NCI-H2107 (cell line): ENCODE measurements at places on chromosomes 11 and 22.

DNA sequence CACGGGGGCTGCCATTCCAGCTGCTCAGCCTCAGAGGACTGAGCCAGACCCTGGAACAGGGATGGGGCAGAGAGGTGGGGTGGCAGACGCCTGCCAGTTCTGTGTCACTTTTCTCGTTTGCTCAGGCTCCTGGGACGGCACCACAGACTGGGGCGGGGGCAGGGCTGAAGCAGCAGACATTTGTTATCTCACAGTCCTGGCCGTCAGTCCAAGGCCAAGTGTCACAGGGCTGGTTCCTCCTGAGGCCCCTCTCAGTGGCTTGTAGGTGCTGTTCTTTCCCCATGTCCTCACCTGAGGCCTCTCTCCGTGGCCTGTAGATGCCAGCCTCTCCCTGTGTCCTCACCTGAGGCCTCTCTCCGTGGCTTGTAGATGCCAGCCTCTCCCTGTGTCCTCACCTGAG is 24.7 kb downstream of the TPCN2 start:
- DNase-seq: no peak

GRCh38 chr22:30423301-30423958 is 2.1 kb upstream of the MTFP1 start:
- no peak for DNase-seq

DNA sequence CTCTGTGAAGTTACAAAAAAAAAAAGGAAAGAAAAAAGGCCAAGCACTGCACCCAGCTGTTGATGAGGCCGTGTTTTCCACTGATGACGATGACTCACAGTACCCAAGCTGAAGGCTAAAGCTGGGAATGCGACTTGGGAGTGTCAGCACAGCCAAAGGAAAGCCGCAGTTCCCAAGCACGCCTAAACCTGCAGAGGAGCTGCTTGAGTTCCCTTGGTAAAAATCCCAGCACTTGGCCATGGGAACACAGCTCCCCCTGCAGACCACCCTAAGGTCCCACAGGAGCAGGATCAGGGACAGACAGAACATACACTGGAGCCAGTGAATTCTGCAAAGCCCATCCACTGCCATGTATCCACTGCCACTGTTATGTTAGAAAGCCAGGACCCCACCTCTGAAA is 39.9 kb downstream of the SERGEF start:
- no peak for DNase-seq

- no peak for DNase-seq
Measured at GRCh38 chr11:17683377-17684161, 35.8 kb upstream of the MYOD1 start.

GRCh38 chr22:44719586-44720368 is 17.8 kb downstream of the PRR5 start:
- DNase-seq: no peak

DNA sequence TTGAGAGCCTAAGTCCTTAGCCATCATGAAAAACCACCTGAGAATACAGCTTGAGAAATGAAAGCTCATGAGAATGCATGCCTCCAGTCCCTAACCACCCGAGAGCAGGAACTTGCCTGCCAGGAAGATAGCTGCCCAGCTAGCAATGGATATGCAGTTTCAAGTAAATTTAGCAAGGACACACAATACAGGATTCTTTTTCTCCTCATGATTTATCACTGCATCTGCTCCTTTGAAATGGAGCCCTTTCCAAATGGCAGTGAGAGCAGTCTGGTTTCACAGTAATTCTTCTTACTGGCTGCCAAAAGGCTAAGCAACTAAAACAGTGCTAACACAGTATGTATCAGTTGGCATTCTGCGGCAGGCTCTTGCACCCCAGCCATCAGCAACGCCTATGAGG is 109.9 kb downstream of the MICAL3 start:
- no peak for DNase-seq

- no peak for DNase-seq
Measured at GRCh38 chr11:61912991-61913698, 4.2 kb downstream of the RAB3IL1 start.

DNA sequence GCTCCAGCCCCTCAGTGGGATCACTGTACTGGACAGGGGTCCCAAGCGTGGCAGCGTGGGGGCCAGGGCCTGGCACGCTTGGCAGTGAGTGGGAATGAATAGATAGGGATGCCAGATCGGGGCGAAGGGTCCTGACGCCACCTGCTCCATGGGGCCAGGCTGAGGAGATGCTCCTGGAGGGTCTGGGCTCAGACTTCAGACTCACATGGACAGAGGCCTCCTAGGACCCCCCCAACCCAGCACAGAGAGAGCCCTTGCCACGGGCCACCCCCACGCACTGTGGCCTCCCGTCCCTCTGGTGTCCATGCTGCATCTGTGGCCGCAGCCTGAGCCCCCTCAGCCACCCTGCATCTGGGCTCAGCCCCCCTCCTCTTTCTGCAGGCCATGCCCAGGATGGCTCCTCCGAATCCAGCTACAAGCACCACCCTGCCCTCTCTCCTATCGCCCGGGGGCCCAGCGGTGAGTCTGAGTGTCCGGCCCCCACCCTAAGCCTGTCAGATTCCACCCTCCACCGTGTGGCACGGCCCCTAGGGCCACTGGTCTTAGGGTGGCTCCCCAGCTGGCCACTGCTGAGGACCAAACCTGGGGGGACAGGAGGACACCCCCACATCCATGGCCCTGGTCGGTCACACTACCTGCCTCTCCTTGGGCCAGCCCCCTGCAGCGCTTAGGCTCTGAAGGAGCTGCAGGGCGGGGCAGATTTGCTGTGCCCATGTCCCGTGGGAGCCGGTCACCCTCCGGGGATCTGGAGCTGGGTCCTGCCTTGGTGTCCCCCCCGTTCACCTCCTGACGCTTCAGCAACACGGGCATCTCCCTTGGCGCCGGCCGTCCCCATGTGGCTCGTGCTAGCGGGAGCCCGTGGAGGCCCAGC is 2.7 kb downstream of the MUC5AC start:
- no peak for DNase-seq

GRCh38 chr11:104286129-104286528 is 122.2 kb upstream of the PDGFD start:
- no peak for DNase-seq

- no peak for DNase-seq
Measured at GRCh38 chr22:19659805-19660345, 54.4 kb upstream of the SEPTIN5 start.

GRCh38 chr22:49108636-49109315 is 718.9 kb downstream of the BRD1 start:
- DNase-seq: no peak

DNA sequence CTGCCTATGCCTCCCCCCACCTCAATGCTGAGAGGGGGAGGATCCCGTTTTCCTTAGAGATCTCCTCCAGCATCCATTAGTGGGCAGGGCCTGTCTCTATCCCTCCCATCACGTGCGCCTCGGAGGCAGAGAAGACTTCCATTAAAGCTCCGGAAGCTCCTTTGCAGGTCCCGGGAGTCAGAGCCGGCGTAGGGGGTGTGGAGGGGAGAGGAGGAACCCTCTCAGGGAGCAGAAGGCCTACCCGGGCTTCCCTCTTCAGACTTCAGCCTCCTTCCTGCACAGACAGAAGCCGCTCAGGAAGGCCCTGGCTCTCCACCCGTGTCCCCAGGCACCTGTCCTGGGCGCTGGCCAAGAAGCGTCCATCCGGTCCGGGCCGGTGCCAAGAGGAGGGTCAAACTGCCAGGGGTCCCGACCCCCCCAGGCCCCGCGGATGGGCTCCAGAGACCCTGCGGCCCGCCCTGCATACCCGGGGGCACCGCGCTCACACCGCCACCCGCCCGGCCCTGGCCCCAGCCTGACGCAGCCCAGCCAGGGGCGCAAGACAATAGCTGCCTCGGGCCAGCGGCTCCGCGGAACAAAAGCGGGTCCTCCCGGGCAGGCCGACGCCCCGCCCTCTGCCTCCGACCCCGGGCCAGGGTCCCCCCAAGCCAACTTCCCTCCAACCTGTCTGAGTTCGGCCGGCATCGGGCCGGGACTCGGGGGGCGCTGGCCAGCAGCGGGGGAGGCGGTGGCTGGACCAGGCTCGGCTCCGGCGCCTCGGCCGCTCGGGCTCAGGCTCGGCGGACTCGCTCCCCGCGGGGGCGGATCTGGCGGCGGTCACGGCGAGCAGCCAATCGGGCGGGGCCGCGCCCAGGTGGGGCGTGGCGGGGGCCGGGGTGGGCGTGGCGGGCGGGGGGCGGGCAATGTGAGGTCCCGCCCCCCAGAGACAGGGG is 29.9 kb downstream of the ARVCF start:
- DNase-seq: peak; percentile 22

- no peak for DNase-seq
Measured at GRCh38 chr22:23305321-23305910, 125.1 kb downstream of the BCR start.

DNA sequence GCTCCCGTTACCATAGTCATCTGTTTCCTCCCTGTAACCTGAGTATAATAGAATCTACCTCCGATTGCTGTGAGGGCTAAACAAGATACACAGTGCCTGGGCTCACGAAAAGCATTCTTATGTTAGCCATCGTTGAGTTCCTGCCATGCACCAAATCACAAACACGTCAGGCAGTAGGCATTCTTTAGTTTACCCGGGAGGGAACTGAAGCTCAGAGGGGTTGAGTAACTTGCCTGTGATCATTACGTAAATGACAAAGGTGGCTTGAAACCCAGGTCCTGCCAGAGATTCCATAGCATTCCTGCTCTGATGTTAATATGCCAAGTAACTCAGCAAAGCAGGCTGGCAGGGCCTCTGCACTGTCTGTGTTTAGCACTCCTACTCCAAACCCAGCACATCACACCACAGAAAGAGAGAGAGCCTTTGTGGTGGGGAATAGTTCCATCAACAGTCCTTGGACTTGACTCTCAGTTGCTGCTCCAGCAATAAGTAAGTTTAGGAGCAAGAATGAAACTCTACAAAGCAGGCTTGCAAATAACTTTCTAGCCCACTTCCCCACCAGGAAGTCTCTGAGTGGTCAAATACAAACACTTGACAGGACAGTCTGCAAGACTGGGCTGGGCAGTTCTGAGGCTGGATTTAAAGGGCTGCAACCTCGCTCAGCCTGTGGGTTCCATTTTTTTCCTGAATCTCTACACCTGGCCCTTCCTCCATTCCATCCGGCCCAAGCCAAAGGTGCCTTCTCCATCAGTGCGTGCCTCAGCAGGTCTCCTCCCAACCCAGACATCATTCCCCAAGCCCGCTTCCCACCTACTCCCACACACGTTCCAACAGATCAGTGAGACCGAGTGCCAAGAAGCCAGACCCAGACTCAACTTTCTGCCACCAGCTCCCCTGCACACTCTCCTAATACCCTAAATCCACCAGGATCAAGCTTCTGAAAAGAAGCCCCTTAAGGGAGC is 1.1 kb downstream of the SCN2B start:
- DNase-seq: peak; percentile 10

DNA sequence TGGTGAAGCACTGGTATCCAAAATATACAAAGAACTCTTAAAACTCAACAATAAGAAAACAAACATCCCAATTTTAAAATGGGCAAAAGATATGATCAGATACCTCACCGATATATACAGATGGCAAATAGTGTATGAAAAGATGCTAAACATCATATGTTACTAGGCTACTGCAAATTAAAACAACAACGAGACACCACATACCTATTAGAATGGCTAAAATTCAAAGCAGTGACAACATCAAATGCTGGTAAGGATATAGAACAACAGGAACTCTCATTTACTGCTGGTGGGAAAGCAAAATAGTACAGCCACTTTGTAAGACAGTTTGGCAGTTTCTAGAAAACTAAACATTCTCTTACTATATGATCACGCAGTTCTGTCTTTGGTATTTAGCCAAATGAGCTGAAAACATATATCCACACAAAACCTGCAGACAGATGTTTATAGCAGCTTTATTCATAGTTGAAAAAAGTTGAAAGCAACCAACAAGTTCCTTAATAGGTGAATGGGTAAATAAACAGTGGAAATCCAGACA is 38.5 kb downstream of the SIK3 start:
- no peak for DNase-seq
